ENCODE measurements at places on chromosomes 3 and 15. TPM values are rescaled to one million over a fixed set of nuclear protein-coding genes. Genes with fewer than 3 reads are reported as not detected.

Gene ARHGEF3
- 55.1 TPM for total RNA-seq

Gene RAB6B
- 0.24 TPM for total RNA-seq

Gene TEX55
- not detected for total RNA-seq

Gene NMNAT3
- 1.9 TPM for total RNA-seq

Gene TOPBP1
- 72.6 TPM for total RNA-seq

Gene CD276
- 1.9 TPM for total RNA-seq

DNA sequence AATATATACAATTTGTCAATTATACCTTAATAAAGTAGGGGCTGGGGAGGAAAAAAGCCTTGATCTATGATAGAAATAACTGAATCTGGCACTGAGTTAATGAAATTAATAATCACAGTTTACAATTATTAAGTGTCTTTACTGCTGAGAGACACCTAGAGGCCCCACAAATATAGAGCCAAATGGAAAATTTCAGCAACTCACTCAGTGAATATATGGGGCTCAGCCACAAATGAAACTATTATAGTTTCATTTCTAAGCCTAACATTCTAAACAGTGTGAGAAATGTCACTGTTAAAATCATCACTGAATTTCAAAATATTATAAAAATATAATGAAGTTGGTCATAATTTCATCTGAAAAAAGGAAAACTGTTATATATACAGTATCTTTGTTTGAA is 40.3 kb downstream of the GNB4 start:
- H3K36me3 ChIP-seq = no peaks in the 10 kb centered on the region
- H3K4me3 ChIP-seq = no peak overlapping the region
- no peak overlapping the region for H3K27ac ChIP-seq

GRCh38 chr3:32847528-32847927 is 29.7 kb downstream of the TRIM71 start:
- DNase-seq = no peak
- H3K4me3 ChIP-seq = no peak overlapping the region
- no peaks in the 10 kb centered on the region for H3K4me1 ChIP-seq
- H3K27ac ChIP-seq = no peak overlapping the region

DNA sequence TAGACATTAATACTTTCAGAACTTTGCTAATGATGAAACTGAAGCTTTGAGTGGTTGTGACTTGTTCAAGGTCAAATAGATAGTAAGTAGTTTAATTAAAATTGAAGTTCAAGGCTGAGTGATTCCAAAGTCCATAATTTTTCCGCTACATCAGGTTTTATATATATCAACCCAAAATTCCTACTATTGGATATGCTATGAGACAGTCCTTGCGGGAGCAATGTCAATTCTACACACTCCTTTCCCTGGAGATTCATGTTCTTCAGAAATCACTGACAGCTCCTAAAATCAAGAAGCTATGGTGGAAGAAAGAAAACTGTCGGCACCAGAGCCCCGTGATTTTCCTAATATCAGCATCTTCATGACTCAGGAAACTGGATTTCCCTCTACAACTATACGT is 167.6 kb downstream of the EPHA3 start:
- DNase-seq = no peak
- no peaks in the 10 kb centered on the region for H3K4me1 ChIP-seq
- no peak overlapping the region for H3K4me3 ChIP-seq
- H3K27me3 ChIP-seq = no peaks in the 10 kb centered on the region
- no peaks in the 10 kb centered on the region for H3K36me3 ChIP-seq

- no peaks in the 10 kb centered on the region for H3K27me3 ChIP-seq
- DNase-seq = no peak
Measured at GRCh38 chr3:195806211-195806915, 5.4 kb downstream of the MUC4 start.

- no peak overlapping the region for H3K27ac ChIP-seq
- no peak overlapping the region for H3K4me3 ChIP-seq
- H3K4me1 ChIP-seq = no peaks in the 10 kb centered on the region
Measured at GRCh38 chr15:71532994-71533393, 277.4 kb upstream of the NR2E3 start.

GRCh38 chr15:58462973-58463663 is 31.3 kb downstream of the LIPC start:
- no peaks in the 10 kb centered on the region for H3K36me3 ChIP-seq
- H3K27ac ChIP-seq = no peak overlapping the region
- no peaks in the 10 kb centered on the region for H3K27me3 ChIP-seq
- no peak overlapping the region for H3K4me3 ChIP-seq

DNA sequence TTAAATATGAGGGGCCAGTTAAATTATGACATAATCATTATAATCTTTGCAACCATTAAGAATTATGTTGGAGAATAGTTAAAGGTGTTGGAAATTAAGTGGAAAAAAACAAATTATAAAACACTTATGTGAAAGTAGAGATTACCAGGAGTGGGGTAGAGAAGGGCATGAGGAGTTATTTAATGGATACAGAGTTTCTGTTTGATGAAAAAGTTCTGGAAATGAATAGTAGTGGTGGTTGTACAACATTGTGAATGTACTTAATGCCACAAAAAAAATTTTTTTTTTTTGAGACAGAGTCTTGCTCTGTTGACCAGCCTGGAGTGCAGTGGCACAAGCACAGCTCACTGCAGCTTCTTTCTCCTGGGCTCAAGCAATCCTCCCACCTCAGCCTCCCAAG is 25.1 kb upstream of the TNIK start:
- no peaks in the 10 kb centered on the region for H3K27me3 ChIP-seq
- no peak for DNase-seq
- H3K36me3 ChIP-seq = no peaks in the 10 kb centered on the region
- peaks cover 8% of the 10 kb centered on the region for H3K4me1 ChIP-seq
- no peak overlapping the region for H3K4me3 ChIP-seq

DNA sequence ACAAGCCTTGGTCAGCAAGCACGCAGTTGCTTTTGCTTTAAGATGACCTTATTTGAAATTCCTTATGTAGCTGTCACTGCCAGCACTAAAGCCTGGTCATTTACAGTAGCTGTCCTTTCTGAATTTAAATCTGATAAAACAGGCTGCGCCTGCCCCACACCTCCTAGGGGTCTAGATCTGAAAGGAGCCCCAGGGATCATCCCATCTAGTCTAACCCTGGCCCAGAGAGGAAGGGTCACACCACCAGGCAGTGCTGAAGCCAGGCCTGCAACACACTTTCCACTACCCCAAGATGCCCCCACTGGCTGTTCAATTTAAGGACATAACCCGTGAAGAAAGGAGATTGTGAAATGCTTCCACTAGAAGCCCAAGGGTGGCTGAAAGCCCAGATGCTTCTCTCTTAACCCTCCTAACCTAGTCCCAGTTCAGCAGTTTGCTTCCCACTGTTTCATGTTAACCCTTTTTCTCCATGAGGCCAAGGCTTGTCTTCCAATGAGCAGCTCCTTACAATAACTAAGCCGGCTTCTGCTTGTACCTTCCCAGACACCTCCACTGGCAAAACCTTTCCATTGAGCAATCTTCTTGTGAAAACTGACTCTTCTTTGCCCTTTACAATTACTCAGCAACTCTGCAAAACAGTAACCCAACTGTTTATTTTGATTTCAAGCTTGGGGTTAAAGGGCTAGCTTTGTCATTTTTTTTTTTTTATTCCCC is 198.9 kb upstream of the LPP start:
- H3K36me3 ChIP-seq = no peaks in the 10 kb centered on the region
- no peaks in the 10 kb centered on the region for H3K27me3 ChIP-seq
- no peak for DNase-seq
- no peak overlapping the region for H3K27ac ChIP-seq
- H3K4me1 ChIP-seq = peaks cover 34% of the 10 kb centered on the region

- no peaks in the 10 kb centered on the region for H3K27me3 ChIP-seq
- no peaks in the 10 kb centered on the region for H3K36me3 ChIP-seq
- H3K4me3 ChIP-seq = no peak overlapping the region
- DNase-seq = no peak
Measured at GRCh38 chr3:37899711-37900306, 38.1 kb downstream of the CTDSPL start.

DNA sequence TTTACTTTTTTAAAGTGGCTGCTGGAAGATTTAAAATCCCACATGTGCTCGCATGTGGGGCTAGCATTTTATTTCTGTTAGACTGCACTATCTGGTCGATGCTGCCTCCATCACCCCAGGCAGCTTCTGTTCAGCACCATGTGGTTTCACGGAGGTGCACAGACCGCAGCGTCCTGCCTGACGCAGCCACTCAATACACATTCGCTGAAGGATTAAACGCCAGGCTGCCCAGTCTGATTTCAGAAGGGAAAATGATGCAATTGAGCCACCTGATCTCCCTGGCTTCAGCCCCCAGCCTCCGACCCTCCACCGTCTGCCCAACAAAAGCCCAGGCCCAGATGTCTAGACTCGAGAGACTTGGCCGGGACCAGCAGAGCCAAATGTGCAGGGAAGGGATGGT is 84.5 kb downstream of the MEGF11 start:
- H3K4me3 ChIP-seq = no peak overlapping the region
- H3K4me1 ChIP-seq = no peaks in the 10 kb centered on the region
- no peaks in the 10 kb centered on the region for H3K27me3 ChIP-seq
- DNase-seq = no peak

- no peaks in the 10 kb centered on the region for H3K27me3 ChIP-seq
- no peaks in the 10 kb centered on the region for H3K36me3 ChIP-seq
- H3K27ac ChIP-seq = no peak overlapping the region
- H3K4me1 ChIP-seq = peaks cover 19% of the 10 kb centered on the region
Measured at GRCh38 chr3:9903904-9904303, 1.3 kb downstream of the IL17RE start.

- no peaks in the 10 kb centered on the region for H3K27me3 ChIP-seq
- no peak for DNase-seq
- H3K27ac ChIP-seq = no peak overlapping the region
- no peaks in the 10 kb centered on the region for H3K36me3 ChIP-seq
- H3K4me3 ChIP-seq = no peak overlapping the region
Measured at GRCh38 chr3:124336067-124336656, 344.2 kb upstream of the ROPN1 start.

DNA sequence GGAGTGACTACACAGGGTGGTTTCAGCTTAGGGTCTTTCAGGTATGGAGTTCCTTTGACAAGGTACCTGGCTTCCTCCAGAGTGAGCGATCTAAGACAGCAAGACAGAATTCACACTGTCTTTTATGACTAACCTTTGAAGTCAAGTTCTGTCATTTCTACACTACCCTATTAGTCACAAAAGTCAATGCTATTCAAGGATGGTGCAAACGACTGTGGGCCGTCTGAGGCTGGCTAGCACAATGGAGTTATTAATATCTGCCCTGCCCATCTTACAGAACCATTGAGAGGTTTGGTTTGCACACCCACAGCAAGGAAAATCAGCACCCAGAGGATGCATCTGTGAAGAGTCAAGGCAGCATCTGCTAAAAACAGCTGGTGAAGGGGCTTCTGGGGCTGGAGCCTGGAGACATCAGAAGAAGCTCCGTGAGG is 62.9 kb upstream of the XCR1 start:
- H3K36me3 ChIP-seq = no peaks in the 10 kb centered on the region
- H3K27me3 ChIP-seq = no peaks in the 10 kb centered on the region
- no peak overlapping the region for H3K27ac ChIP-seq
- H3K4me3 ChIP-seq = no peak overlapping the region

DNA sequence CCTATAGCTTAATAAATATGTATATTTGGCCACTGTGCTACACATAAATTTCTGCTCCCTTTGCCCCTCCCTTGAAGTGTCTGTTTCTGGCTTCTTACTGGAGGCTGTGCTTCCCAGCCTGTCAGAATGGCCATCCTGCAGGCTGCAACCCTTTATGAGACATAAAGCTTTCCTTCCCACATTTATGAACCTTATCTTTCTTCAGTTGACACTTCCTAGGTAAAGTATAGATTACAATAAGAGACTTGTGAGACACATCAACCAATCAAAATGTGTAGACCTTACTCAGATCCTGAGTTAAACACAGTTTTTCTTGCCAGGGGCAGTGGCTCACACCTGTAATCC is 29.5 kb downstream of the SCN11A start:
- no peak overlapping the region for H3K27ac ChIP-seq
- no peak overlapping the region for H3K4me3 ChIP-seq
- no peak for DNase-seq

DNA sequence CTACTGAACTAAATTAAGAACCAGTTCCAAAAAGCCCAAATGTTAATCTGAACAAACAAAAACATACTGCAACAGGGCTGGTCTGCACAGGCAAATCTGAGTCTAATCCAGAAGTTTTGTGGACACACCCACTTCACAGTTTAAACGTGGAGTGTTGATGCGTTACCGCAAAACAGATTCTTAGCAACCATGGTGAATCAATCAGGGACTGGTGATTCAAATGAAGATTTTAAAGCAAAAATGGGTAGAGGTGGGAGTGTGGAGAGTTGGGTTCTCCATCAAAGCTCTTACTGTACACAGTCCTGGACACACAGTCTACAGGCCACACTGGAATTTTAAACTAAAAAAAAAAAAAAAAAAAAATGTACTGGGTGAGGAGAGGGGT is 5.2 kb downstream of the ANXA2 start:
- DNase-seq = no peak
- no peak overlapping the region for H3K27ac ChIP-seq
- H3K4me3 ChIP-seq = no peak overlapping the region
- H3K27me3 ChIP-seq = no peaks in the 10 kb centered on the region
- H3K36me3 ChIP-seq = no peaks in the 10 kb centered on the region

DNA sequence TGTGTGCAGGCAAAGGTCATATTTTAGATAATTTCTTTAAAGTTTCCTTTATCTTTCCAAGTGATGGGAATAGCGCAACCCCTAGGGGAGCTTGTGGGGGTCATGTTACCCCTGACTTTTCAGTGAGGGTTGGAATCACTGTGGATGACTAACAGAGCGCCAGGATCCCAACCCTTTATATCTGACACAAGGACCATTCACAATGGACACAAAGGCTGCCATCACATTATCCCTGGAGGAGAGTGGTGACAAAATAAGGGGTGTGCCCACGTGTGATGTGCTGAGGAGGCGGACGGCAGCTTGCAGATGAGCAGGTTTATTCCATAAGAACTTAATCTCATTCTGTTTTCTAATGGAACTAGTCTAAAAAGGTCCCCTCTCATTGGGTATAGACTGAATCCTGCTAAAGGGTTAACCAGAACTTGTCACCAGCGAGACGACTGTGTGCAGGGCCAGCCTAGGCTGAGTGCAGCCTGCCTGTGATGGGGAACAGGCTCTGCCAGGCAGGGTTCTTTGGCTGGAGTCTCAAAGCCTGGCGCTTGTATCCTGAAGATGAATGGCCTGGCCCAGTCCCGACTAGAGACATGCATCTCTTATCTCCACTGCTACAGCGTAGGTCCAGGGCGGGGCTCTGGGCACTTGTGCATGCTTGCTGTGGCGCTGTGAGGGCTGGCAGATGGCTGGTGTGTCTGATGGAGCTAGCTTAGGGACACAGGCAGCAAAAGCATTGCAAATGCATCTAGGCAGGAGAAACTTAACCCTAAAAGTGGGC is 50.2 kb downstream of the CHDH start:
- H3K4me3 ChIP-seq = no peak overlapping the region
- no peak for DNase-seq
- H3K27me3 ChIP-seq = no peaks in the 10 kb centered on the region
- H3K27ac ChIP-seq = no peak overlapping the region
- H3K36me3 ChIP-seq = no peaks in the 10 kb centered on the region
- H3K4me1 ChIP-seq = no peaks in the 10 kb centered on the region

- DNase-seq = no peak
- H3K36me3 ChIP-seq = no peaks in the 10 kb centered on the region
- H3K27me3 ChIP-seq = no peaks in the 10 kb centered on the region
- no peak overlapping the region for H3K4me3 ChIP-seq
- no peaks in the 10 kb centered on the region for H3K4me1 ChIP-seq
Measured at GRCh38 chr3:72042397-72043203, 257.7 kb upstream of the PROK2 start.
